ENCODE measurements at places on chromosomes 3 and 15.
A peak's percentile ranks its signal among the peaks of the same experiment; 100 is the strongest.

GRCh38 chr3:138344754-138345153 is 3.6 kb upstream of the MRAS start:
- DNase-seq, result no peak

DNA sequence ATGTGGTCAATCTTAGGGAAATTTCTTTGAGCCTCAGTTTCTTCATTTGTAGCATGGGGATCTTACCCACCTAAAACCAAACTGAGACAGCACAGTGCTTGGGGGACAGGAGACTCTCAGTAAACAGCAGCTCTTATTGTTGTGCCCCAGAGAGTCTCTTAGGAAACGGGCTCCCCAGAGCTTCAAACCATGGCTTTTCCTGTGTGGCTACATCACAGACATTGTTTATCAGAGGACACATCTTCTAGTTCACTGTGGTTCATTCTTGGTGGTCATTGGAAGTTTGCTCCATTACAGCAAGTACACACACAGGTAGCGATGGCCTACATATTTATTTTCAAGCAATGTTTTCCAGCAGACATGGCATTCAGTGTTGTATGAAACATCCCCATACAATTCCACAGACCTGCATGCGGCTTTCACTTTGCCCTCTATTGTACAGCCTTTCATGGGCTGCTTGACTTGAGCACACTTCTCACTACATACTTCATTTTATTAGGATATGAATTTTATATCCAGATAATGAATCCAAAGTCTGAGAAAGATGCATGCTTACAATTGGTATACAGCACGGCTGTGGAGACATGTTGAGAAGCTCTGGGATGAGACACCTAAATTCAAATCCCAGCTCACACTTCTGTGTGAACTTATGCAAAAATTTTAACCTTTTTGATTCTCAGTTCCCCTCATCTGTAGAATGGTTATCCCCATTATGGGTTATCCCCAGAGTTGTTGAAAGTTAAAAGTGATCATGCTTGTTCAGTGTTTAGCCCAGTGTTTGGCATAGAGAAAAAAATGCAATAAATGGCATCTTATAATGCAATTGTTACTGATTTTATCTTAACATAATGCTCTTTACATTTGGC is 84.8 kb upstream of the ICE2 start:
- no peak for DNase-seq

DNA sequence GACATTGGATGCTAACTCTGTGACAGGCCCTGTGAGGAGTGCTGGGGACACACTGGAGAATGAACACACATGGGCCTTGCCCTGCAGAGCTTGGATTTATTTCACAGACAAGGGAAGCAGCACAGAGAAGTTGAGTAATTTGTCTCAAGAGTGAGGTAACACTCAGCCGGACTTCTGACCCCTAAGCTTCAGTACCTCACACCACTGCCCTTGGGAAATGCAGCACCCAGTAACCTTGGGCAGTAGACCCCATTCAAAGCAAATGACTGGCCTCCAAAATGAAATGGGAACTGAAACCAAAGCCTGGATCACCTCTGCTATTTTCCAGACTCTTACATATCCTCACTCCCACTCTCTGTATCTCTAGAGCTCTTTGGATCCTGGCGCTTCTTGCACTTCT is 37.3 kb downstream of the RFT1 start:
- no peak for DNase-seq

GRCh38 chr3:45938864-45939263 is 4.4 kb upstream of the CXCR6 start:
- DNase-seq, result peak; percentile 75

Measured in stimulated activated CD8-positive, alpha-beta memory T cell treated with anti-CD3 and anti-CD28 coated beads, Interleukin-2, amount 100 ng/mL, for 1 hour (primary cell).